ENCODE measurements at places on chromosomes 1 and 21.

DNA sequence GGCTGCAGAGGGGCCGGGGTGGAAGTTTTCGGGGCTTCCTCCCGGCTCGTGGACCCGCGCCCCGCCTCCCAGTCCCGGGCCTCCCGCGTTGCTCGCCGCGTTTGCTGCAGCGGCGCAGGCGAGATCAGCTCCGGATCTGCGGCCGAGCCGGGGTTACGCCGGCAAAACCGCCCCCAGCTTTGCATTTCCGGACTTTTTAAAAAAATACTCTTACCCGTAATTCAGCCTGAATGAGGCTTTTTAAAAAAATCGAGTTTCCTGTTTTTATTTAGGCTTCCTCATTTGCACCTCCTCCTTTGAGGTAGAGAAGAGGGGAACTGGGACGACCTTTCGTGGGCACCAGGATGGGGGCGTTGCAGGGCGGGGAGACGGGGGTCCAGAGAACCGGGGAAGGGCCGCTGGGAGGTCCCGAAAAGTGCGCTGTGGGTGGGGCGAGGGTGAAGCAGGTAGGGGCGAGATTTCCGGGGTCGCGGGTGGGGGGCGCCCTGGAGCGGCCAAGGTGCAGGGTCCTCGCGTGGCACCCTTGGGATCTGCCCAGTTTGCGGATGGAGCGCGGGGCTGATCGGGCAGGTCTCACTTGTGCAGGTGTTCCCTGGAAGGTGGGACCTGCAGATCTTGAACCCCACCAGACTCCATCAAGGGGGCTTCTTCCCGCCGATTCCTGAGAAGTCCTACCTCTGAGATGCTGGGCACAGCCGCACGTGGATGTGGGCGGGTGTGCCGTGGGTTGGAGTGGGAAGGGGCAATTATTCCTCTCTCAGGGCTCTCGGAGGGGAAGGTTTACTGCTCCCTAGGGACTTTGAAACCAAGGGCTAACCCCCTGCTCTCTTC is 1.1 kb downstream of the PIK3CD start:
- DNase-seq, result no peak

GRCh38 chr1:215220346-215220745 is 137.8 kb downstream of the KCNK2 start:
- no peak for DNase-seq

GRCh38 chr1:210144736-210145135 is 87.9 kb upstream of the SERTAD4 start:
- DNase-seq, result no peak

GRCh38 chr1:27862671-27863537 is 9.4 kb upstream of the THEMIS2 start:
- DNase-seq, result peak; percentile 96

DNA sequence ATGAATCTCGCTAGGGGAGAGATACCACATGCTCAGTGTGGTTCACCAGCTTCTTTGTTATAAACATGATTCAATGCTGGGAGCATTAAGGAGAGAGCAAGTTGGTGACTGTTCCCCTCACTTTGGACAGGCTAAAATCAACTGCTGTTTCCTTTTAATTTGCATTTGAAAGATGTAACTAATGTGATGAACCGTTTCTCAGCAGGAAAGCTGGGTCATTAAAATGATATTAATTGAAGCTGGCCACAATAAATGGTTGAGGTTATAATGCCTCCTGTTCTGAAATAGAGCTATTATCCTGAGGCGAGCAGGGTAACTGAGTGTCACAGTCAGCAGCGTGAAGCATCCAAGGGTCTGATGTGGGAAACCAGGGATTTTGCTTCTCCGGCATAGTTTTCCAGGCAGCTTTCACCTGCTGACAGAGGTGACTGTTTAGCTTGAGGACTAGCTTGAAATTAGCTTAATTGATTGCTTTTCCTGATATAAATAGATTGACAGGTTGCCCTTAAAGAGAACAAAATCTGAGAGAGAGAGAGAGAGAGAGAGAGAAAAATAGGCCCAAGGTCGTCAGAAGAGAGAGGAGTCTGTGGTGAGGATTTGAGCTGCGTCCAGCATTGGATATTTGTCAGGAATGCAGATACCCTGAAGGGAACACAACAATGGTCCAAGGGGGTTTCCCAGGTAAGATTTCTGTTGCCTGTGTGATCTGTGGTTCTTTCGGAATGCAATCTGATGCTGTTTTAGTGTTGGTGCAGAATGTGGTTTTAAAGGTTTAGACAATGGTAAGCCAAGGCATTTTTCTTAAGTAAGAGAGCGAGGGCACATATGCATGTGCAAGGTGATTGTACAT is 209.7 kb downstream of the PATJ start:
- no peak for DNase-seq

DNA sequence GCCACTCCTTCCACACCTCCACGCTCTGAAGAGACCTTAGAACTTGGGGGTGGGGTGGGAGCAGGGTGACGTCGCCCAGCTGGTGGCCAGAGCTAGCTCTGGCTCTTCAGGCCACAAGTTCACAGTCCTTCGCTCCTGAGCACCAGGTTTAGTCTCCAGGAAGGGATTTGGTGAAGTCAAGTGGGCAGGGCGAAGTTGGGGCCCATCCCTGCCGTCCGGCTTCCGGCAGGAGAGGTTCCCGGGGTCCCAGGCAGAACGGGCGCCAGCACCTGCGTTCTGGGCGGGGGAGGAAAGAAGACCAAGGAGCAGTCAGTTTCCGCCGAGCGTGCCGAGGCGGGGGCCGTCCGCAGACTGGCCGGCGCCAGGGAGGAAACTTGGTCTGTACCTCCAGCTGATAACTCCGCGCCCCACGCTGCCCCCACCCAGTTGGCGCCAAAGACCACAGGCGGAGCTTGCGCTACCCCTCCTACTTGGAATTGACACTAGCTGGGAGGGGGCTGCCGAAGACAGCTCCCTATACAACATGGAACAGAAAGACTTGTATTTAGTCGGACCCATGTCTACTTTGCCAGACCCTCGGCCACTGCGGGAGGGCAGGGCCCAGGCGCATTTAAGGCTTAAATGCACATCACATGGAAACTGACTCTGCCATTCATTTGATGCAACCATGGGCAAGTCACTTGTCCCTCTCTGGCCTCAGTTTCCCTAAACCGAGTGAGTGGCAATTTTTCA is 995 bp downstream of the ID3 start:
- no peak for DNase-seq

GRCh38 chr1:9289090-9289534 is 3.6 kb upstream of the SPSB1 start:
- DNase-seq, result no peak

- DNase-seq, result no peak
Observed at GRCh38 chr1:20210736-20211460, 24.6 kb upstream of the PLA2G2C start.

GRCh38 chr1:48500541-48501450 is 28.8 kb upstream of the SPATA6 start:
- no peak for DNase-seq

DNA sequence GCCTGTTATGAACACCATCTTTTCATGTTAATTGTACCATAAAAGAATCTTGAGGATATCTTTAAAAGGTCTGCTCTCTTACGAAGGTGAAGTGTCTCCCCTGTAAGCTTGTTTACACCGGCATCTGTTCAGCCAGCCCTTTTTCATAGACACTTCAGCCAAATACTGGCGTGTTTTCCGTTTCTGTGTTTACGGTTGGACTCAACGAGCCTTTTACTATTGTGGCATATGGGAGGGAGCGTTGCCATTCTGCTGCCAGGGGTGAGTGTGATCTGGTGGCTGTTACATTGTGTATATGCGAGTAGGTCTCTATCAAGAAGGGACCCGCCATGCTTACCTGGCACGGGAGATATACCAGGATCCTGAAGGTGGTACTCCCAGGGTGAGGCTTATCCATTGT is 433.8 kb downstream of the CAMTA1 start:
- DNase-seq, result no peak

GRCh38 chr21:30831194-30831765 is 1.7 kb upstream of the KRTAP7-1 start:
- DNase-seq, result no peak

DNA sequence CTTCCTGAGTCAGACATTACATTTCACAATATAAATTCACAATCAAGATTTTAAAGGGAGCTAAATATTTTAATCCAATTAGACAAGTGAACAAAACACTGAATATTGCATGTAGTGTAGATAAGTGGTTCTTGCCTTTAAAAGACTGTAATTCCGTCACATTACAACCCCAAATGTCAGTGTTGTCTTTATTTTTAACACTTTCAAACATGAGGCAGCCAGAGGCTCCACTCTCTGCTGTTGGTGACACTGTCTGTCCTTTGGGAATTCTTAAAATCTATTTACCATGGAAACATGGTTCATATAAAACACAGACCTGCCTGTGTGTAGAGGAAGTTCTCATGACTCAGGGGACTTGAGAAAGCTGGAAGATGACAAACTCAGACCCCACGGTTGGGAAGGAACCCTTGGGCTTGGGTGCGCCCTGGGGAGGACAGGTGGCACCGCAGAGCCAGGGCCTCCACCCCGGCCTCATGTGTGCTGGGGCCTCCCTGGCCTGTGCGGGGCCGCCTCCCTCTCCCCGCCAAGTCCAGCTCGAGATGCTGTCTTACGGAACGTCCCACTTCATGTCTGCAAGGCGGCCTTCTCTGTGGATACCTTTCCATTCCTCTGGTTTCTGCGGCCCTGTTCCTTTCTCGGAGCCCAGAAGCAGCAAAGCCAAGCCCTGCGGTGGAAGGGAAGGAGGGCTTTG is 239.0 kb downstream of the SDCCAG8 start:
- DNase-seq, result no peak

- peak; percentile 14 for DNase-seq
Observed at GRCh38 chr1:170732252-170732588, 68.3 kb downstream of the PRRX1 start.

DNA sequence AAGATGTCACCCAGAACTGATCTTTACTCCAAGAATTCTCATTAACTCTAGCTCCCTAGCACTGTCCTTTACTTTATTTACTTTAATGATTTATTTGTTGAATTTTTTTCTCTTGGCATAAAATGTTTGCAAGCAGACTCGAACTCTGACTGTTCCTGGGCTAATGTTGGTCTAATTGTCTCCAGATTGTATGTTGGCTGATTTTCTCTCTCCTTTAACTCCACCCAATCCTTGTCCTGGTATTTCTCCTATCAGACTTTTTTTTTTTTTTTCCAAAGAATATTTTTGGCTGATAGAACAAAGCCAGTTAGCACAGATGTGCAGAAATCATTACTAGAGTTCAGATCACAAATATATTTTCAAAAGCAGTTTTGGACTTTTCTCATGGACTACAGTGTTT is 82.6 kb downstream of the ATF6 start:
- no peak for DNase-seq

DNA sequence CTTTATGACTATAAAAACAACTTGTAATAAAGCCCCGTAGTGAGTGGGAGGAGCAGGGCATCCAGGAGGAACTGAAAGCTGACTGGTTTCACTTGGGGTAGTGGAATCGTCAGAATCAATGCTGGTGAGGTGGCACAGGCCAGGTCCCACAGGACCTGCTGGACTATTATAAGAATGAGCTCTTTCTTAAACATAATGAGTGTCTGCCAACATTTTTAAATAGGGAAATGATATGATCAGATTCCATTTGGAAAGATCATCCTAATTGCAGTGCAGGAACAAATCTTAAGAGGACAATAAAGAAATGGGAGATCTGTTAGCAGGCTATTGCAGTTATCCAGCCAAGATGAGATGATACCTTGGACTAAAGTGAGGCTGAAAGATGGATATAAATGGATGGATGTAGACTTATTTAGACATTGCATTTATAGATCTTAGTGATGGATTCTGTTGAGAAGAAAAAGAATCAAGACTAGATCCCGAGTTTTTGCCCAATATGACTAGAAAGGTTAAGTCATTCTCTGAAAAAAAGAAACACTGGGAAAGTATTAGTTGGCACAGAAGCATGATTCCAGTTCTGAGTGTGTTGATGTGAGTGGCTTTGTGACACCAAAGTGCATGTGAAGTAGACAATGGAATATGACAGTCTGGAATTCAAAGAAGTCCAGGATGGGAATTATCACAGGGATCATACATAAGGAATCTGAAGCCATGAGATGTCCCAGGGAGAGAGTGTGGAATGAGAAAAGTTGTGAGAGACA is 153.3 kb upstream of the SGIP1 start:
- no peak for DNase-seq

DNA sequence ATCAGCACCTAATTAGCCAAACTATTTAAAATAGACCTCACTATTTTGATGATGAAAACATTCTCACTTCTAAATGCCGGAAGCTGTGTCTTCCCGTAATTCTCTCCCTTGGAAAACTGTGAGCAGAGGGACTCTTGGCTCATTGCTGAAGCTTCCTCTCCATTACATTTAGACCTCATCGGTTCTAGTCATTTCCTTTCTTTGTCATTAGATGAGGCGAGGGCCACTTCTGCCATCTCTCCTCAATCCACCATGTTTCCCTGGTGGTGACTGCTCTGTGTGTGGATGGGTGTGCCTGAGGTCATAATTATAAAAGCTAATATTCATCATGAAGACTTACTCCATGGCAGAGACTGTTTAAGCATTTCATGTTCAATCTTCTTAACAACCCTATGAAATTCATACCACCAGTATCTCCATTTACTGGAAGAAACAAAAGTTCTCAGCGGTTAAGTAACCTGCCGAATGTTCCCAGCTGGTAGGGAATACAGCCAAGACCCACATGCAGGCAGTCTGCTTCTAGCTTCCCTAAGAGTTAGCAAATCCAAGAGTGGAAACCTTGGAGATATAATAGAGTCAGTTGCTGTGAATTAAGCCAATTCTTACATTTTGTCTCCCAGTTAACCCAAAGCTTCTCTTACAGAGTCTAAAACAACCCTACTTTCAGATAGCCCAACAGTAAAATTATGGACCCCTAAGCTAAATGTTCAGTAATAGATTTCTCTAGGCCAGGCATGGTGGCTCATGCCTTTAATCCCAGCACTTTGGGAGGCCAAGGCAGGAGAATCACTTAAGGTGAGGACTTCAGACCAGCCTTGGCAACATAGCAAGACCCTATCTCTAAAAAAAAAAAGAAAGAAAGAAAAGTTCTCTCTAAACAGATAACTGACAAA is 156.2 kb downstream of the ZBTB18 start:
- DNase-seq, result no peak

- no peak for DNase-seq
Observed at GRCh38 chr21:25240974-25241373, 366.3 kb downstream of the MRPL39 start.

- DNase-seq, result no peak
Observed at GRCh38 chr21:25589887-25590286, 17.4 kb downstream of the MRPL39 start.

- no peak for DNase-seq
Observed at GRCh38 chr1:155645034-155645598, 35.1 kb downstream of the MSTO1 start.

- DNase-seq, result no peak
Observed at GRCh38 chr1:148296511-148296910, 144.4 kb upstream of the NBPF11 start.

DNA sequence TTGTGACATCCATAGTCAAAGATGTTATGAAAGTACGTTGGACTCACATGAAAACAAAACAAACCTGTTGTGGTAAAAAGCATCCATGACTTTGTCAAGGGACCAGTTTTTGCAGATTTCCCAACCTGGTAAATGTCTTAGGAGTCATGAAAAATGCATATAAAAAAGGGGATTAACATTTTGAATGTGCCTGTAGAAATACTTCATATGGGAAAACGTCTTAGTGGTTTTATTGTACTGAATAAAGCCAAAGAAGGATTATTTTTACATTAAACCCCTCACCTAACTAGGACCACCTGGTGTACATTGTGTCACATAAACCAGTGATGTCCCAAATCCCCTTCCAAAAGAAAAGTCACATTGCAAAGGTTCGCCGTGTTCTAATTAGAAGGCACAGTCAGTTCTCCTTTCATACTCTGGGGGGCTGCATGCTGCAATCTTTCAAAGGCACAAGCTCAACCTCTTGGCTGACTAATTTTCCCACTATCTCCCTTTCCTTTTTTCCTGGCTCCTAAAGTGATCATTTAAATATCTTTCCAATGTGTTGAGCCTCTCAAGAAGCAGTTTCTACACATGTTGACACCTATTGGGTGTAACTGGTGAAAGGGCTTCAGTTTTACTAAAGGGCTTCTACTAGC is 119.8 kb upstream of the SPAG17 start:
- no peak for DNase-seq

All from hepatic stellate cell (primary cell).